BJ (cell line): ENCODE measurements at places on chromosomes 3 and 15.

- DNase-seq, result peak; percentile 16
Measured at GRCh38 chr3:62188681-62189375, 184.5 kb downstream of the FEZF2 start.

DNA sequence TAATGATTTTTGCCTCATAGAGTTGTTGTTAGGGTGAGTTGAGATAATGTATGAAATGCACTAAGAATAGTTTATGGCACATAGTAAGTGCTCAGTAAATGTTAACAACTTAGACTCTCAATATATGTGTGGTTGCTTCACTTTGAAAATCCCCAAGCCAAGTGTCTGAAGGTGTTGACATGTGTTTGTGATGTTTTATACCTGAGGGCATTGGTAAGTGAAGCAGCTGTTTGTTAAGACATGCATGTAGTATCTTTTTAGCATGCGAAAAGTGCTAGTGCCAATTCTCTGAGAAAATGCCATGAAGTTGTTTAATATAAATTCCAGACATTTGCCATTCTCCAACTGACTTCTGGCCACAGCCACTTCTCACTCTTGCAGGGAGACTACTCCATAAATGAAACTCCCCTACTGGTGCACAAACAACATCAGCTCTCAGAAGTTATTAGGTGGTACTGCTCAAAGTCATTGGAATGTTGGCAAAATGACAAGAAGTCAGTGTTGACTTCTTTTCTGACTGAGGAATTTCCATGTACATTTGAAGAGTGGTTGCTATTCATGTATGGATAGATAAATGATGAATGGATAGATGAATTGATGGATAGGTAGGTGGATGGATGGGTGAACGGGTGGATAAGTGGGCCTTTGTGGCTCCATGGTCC is 103.6 kb upstream of the NUDT16 start:
- DNase-seq, result no peak

- DNase-seq, result no peak
Measured at GRCh38 chr15:42371096-42371495, 11.8 kb downstream of the CAPN3 start.

GRCh38 chr3:79253271-79253670 is 514.5 kb downstream of the ROBO1 start:
- no peak for DNase-seq

DNA sequence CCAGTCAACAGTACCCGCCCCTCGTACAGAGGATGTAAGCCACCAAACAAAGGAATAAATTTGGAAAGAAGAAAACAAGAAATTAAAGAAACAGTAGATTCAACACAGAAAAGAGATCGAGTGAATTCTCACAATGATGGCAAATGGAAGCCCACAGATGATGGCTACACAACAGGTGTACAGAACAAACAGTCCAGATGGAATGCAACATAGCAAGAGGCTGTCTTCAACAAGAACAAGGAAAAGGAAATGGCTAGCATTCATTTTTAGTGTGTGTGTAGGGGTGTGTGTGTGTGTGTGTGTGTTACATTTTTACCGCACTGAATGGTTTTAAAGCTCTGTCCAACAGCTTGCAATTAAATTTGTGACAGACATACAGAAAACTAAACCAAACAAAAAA is 12.9 kb downstream of the NEDD4 start:
- no peak for DNase-seq

DNA sequence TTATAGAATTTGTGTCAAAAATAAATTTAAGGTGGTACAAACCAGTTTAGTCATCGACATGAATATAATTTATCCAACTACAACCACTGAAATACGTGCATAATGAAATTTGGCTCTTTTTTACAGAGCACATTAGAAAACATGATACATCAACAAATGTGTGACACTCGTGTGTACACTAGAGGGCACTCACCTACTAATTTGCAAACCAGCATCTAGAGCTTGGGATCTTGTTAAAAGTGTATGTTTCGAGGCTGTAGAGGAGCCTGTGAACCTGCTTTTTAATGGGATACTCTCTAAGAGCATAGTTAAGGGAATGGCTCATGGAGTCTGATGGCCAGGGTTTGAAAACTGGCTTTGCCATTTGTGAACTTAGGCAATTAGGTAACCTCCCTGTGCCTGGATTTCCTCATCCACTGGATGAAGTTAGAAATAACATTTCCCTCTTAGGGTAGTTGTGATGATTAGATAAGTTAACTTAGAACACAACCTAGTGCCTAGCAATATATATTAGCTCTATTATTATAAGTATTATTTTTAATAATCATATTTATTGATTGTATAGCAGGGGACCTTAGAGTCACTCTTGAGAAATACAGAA is 8.8 kb upstream of the CPOX start:
- DNase-seq, result no peak
